T-helper 2 cell (primary cell): ENCODE measurements at places on chromosomes 6 and 20.

DNA sequence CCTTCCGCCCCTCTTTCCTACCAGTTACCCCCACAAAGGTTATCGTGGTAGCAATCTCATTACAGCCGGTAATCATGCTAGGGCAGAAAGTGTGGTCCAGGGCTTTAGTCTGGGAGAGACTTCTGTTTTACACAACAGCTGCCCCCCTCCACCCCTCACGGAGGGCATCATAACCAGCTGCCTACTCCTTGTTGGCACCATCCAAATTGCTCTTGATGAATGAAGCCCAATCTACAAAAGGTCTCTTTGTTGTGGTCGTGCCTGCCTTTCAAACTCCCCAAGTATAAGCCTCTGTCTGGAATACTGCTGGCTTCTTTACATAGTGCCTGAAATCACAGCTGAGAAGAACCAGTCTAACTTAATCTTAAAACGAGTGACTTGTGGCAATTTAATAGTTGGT lies 157.9 kb downstream of the INSM1 start:
- no peak for DNase-seq

DNA sequence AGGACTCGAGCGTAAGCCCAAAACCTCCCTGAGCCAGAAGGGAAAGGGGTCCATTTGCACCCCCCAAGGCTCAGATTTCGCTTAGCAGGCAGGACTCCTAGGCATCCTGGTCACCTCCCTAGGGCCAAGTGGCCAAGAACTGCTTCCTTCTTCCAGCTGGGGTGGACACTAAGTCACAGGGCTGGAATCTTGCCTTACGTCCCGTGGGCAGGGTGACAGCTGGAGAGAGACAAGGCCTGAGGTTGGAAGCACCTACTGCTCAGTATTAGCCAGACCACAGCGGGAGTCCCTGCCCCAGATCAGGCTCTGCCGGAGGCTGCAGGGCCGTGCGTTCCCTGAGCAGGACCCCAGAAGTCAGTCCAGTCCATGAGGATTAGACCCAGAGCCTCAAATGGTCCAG lies 19.7 kb downstream of the LAMA5 start:
- no peak for DNase-seq

DNA sequence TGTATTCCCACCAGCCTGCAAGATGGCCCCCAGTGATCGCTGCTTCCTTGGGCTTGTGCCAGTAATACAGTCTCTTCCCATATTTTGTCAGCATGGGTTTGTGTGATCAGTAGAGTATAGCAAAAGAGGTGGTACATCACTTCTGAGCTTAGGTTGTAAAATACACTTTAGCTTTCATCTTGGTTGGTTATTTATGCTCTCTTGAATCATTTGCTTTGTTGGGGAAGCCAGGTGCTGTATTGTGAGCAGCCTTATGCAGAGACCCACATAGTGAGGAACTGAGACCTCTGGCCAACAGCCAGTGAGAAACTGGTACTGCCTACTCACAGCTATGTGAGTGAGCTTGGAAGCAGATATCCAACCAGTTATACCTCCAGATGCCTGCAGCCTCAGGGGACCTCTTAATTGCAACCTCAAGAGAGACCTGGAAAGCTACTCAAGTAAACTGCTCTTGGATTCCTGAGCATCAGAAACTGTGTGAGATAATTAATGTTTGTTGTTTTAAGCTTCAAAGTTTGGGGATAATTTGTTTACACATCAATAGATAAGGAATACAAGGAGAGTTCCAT lies 229.3 kb downstream of the FARS2 start:
- DNase-seq: no peak

- DNase-seq: no peak
Measured at GRCh38 chr6:6815732-6816131, 227.2 kb downstream of the LY86 start.

- no peak for DNase-seq
Measured at GRCh38 chr20:57746832-57747404, 37.1 kb upstream of the PMEPA1 start.

GRCh38 chr6:3776881-3777507 lies 25.5 kb upstream of the PXDC1 start:
- no peak for DNase-seq

DNA sequence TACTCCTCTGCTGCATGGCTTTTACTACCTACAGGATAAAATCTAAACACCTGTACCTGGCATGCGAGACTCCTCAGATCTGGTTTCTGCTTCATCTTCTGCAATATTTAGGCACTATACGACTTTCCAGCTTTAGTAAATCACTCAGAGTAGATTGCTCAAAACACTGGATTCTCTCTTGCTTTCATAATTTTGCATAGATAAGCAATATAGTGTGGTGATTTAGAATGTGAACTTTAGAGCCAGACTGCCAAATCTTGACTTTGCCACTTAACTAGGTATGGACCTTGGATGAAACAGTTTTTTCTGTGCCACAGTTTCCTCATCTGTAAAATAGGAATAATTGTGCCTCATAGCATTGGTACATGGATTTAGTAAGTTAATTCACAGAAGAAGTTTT lies 28.9 kb downstream of the CEP57L1 start:
- no peak for DNase-seq

DNA sequence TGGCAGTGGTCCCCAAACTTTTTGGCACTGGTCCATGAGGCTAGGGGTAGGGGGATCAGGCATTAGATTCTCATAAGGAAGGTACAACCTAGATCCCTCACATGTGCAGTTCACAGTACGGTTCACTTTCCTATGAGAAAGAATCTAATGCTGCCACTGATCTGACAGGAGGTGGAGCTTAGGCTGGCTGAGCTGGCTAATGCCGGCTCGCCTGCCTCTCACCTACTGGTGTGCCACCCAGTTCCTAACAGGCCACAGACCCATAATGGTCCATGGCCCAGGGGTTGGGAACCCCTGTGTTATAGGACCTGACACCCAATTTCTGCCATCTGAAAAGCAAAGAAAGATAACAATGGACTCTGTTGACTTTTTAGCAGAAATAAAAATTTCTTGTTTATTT lies 199.6 kb downstream of the GMPR start:
- DNase-seq: peak; percentile 14

DNA sequence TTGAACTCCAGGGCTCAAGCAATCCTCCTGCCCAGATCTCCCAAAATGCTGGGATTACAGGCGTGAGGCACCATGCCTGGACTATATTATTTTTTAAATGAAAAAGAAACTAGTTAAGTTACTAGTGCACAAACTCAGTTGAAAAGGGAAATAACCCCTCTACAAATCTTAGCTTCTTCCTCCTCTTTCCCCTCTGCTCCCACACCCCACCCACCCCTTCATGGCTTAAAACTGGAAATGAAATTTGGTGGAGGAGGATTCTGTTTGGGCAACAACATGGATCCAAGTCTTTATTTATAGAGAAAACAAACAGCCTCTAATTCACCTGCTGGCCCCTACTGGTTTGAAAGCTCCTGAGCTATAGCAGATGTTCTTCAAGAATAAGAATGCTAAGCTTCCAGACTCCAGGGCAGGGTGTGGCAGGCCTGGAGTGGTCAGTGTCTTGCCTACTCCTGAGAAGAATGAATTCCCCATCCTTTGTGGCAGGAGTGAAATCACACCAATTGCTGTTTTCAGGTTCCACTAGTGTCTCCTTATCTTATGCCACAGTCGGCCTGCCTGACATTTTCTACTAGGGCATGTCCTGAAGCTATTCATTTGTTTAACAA lies 73.5 kb downstream of the ZFP64 start:
- no peak for DNase-seq

- peak; percentile 81 for DNase-seq
Measured at GRCh38 chr6:89297695-89298351, 17.3 kb downstream of the GABRR2 start.

GRCh38 chr6:161418463-161418945 lies 144.6 kb upstream of the AGPAT4 start:
- DNase-seq: no peak

- no peak for DNase-seq
Measured at GRCh38 chr6:68086199-68086598, 548.9 kb upstream of the ADGRB3 start.

GRCh38 chr6:44133003-44133931 lies 5.9 kb downstream of the TMEM63B start:
- DNase-seq: no peak

DNA sequence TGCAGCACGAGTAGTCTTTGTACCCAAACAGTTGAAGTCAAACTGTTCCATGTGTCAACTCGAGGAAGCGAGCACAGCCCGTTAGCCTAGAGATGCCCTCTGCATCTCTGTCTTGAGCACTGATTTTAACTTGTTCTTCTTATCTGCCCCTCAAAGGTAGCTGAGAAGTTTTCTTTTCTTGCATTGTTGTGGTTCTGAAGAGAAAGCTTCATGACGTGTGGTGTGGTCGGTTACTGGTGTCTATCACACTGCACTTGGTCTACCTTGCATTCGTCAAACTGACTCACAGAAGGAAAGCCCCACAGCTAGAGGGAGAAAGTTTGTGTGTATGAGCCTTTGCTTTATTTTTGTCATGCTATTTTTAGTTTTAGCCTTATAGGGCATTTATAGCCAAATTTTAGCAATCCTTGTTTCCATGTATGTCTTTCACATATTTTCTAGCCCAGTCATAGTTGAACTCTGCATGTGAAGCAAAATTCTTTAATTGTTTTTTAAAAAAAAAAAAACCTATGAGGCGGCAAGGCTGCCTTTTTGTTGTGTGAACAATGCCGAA lies 115.1 kb downstream of the JAG1 start:
- no peak for DNase-seq

DNA sequence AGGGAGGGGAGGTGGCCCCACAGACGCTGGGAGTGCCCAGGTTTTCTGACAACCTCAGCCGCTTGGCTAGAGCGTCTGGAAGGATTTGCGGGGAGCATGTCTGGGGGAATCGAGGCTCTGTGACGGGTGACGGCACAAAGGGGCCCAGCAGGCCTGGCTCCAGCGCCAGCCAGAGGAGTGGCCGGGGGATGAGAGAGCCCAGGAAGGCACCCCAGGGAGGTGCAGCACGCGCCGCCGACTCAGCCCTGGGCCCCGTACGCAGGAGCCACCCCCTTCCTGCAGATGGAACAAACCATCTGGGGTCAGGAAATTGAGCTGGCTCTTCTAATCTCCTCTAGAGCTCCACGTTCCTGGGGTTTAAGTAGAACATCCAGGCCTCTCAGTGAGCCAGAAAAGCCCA lies 5.9 kb upstream of the SLCO4A1 start:
- no peak for DNase-seq

DNA sequence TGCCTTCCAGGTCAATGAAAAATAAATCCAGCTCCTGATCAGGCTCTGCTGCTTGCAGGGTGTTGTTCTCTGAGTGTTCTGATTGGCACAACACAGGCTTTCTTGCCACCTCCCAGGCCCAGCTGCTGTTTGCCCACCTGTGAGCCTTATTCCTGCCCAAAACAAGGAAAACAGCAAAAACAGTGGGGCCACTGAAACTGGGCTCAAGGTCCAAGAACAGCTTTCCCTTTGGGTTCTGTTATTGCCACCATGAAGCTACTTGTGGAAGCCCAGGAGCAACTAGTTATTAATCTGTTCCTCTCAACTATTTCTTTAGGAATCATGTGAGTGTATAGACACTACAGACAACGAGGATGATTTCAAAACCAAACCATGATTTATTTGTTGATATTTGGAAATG lies 159.1 kb downstream of the PLCB1 start:
- no peak for DNase-seq

DNA sequence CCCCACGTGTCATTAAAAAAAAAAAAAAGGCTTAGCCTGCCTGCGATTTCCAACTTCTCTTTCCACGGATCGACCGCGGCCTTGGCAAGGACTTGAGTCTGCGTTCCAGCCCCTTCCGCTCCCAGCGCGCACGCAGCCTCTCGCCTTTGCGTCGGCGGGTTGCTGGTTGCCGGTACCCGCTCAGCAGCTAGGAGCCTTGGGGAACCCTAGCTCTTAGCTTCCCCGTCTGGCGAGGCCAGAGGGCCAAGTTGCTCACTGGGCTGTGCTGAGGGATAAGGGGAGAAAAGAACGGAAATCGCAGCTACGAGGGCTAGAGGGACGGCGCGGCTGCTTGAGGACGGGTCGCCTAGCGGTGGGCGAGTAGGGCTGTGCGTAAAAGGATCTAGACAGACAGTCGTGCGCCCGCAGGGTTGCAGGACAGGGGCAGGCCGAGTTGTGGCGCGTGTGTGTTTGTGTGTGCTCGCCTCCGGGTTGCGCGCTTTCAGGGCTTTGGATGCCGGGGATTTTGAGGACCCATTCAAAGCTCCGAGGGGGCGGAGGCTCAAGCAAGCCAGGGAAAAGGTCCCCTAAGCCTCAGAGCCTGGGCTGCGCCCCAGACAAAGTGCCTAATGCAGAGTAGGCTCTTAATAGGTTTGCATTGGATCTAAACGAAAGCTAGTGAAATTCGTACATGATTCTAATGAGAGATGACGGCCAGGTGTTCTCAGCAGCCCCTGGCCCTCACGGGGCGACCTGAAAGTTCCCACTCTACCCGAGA lies 40.5 kb upstream of the OSTM1 start:
- DNase-seq: no peak
